ENCODE measurements at places on chromosomes 7 and 10.

DNA sequence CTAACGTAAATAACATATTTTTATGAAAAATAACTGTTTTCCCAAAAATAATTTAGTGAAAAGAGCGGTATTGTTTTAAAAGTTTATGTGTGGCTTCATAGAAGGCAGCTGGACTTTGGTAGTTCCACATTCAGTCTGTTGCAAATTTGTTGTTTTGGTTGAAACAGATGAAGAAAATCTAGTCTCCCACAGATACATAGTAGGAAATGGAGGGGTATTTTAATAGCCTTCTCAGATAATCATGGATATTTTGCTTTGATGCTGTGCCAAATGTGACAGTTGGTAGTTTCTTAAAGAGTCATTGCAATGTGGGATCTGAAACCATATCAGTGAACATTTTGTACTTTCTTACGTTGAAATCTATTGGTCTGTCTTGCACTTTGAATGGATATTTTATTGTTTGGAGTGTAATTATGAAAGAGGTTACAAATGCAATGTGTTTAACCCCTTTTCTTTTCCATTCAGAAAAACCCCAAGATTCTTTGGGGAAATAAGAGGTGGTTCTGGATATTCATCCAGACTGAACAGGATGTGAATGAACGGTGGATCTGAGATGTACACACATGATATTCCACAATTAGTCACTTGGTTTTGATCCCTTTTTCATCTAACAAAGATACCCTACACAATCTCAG lies 10.4 kb downstream of the ZNF365 start:
- DNase-seq: no peak

DNA sequence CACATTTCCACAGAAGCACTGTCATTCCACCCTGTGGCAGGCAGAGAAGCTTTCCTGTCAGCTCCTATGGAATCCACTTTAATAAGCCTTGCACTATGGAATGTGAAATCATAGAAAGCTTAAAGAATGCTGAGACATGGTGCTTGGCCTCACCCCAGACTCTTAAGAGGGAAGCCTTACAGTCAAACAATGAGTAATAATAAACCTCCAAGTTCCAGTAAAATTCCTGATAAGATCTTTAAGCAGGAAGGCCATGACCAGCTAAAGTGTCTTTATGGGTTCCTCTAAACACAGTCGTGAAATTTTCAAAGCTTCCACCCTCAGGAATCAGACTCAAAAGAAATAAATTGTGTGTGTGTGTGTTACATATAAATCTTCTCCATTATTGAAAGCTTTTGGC lies 11.9 kb upstream of the TEX36 start:
- no peak for DNase-seq

DNA sequence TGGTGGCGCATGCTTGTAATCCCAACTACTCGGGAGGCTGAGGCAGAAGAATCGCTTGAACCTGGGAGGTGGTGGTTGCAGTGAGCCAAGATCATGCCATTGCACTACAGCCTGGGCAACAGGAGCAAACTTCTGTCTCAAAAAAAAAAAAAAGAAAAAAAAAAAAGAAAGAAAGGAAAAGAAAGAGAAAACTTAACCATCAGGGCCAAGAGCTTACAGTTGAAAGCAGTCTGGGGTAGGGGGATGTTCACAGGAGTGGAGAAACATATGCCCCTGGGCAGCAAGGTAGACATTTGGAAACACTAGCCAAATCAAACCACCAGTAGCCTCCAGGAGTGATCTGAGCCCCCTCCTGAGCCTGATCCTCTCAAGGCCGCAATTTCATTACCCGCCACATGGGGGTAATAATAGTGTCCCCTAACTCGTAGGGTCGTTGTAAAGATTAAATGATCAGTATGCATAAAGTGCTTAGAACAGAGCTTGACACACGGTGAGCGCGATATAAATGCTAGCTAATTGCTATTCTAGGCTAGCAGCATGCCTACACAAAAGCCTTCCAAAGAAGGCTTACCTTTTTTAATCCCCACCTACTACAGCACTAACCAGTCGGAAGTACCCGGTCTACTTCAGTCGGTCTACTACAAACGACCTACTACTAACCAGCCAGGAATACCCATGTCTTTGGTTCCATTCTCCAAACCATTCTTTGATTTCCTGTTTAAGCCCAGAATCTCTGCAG lies 274.3 kb upstream of the NEBL start:
- no peak for DNase-seq

GRCh38 chr7:102927312-102927933 lies 14.6 kb downstream of the LRRC17 start:
- no peak for DNase-seq

GRCh38 chr7:17952387-17952786 lies 12.1 kb upstream of the SNX13 start:
- DNase-seq: no peak

DNA sequence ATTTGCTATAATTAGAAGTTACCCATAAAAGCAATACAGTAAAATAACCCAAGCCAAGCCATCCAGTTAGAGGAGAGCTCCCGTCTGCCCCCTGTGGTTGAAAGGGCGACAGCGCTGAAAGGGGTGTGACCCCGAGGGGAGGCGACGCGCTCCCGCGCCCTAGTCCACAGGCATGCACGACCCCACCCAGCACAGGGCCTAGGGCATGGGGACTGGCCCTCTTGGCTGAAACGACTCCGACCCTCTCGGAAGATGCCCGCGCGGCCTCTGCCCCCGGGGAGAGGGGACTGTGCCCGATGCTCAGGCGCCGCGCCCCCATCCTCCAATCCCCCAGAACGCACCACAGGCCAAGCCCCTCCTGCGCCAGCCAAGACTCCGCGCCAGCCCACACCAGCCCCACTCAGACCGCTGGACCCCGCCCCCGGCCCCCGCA lies 64.0 kb downstream of the CSGALNACT2 start:
- peak; percentile 23 for DNase-seq

- no peak for DNase-seq
Measured at GRCh38 chr7:157817944-157818700, 481.3 kb downstream of the DNAJB6 start.

DNA sequence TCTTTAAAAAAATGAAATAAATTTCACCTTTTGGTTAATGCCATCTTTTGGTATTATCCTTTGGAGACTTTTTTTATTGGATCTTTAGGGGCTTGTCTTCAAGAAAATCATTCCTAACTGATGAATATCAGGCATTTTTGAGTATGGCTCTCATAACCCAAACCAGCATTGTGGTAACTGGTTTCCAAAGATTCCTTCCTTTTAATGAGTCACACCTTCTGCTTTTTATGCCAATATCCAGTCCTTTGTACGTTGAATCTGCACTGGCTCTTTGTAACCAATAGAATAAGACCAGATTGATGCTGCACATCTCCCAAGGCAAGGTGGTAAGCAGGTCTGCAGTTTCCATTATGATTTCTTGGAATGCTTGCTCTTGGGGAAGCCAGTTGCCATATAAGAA lies 89.1 kb downstream of the GPR158 start:
- no peak for DNase-seq

GRCh38 chr10:132840698-132841614 lies 55.0 kb upstream of the NKX6-2 start:
- no peak for DNase-seq

GRCh38 chr10:13795653-13796555 lies 209.1 kb downstream of the PRPF18 start:
- DNase-seq: no peak
